ENCODE measurements at places on chromosomes 1 and 21.
A peak's percentile ranks its signal among the peaks of the same experiment; 100 is the strongest.

DNA sequence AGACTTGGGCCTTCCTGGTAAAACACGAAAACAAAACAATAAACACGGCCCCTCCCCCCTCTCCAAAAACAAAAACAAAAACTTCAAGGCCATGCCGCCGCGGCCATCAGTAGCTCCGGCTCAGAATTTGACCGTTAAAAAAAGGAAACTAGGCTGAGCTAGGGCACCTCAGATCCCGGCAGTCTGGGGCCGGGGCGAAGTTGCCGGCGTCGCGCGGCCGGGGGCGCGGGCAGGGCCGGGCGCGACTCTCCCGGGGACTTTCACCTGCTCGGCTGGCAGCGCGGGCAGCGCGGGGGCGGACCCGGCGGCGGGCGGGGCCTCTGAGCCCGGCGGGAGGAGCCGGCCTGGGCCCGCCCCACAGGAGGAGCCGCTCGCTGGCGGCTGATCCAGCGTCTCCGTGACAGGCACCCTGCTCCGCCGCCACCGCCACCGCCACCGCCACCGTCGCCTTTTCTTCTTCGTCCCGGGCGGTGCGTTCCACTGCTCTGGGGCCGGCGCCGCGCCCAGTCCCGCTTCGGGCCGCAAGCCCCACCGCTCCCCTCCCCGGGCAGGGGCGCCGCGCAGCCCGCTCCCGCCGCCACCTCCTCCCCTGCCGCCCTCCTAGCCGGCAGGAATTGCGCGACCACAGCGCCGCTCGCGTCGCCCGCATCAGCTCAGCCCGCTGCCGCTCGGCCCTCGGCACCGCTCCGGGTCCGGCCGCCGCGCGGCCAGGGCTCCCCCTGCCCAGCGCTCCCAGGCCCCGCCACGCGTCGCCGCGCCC, at the start of gene NOS1AP:
TSS of gene NOS1AP (plus strand) at position 358 of the 760 bp plus-strand sequence. CDS start 487 bp downstream, outside the sequence.
- DNase-seq = peak; percentile 61

DNA sequence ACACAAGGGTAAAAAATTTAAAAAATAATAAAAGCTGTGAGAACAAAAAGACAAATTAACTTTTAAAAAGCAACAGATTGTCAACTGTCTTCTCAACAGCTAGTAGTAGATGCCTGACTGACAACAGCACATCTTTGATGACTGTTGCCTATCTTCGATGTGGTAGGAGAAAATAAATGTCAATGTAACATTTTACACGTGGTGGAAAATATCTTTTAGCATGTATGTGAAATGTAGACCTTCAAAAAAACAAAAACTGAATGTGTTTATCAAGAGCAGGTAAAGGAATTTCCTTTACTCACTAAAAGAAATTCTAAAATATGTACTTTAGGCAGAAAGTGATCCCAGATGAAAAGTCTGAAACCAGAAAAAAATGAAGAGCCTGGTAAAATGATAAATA, 42.9 kb downstream of the CD53 start:
- DNase-seq = no peak

DNA sequence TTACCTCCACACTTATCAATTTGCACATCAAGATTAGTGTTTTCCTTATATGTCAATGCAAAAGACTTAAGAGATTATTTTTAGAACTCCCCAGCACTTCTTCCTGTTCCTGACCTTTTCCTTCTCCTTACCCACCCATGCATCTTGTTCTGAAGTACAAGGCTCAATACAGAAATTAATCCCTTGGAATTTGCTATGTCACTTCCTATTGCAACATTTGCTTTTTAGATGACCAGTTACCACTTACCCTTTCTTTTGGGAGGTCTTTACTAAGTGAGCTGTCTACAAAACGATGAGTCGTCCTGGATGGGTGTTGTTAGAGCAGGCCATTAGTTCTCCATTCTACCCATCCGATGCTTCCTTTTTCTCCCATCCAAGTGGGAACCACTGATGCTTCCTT, 221.2 kb downstream of the FMN2 start:
- DNase-seq = no peak

DNA sequence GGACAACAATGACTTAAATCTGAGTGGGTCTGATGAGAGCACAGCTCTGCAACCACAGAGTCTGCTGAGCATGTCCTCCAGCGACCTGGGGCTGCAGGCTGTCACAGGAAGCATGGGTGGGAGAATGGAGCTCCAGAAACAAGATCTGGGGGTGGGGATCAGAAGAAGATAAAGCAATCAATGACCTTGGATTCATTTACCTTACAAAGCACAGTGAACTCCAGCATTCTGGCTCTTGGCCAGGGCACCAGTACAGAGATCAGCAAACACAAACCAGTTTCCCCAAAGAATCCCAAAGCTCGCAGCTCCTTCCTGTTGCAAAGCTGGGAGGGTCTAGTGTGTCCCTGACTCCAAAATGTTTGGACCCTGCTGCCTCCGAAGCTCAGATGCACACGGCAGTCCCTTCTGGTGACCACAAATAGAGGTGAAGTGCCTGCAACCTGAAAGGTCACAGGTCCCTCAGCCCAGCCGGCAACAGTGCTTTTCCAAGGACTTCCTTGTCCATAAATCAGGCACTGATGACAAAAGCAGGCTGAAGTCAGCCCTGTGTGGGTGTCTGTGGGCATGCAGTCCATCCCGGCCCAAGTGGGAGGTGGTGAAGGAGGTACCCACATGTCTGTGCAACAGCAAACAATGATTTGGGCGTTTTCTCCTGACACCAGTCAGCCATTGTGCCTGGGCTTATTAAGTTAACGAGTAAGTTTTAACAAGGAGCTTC, 76.1 kb downstream of the SH3BGR start:
- DNase-seq = no peak

DNA sequence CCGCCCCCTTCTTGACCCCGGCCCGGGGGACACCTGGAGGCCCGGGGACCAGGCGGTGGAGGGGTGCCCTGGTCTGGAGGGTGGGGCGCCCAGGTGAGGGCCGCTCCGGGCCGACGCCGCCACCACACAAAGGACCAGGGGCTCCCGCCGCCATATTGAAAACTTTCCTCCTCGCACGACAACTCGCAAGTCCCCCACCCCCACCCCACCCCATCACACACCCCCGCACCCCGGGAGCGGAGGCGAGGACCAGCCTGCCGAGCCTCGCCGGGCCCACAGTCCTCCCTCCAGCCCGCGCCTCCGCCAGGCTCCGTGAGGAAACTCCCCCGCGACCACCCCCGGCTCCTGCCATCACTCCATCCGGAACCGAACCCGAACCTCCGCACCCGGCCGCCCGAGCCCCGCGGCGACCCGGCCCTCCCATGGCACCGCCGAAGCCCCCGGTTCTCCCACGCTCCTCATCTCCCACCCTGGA, 733 bp downstream of the KDM5B start:
- peak; percentile 6 for DNase-seq

GRCh38 chr21:31903896-31904295, 31.1 kb downstream of the HUNK start:
- DNase-seq = no peak

- no peak for DNase-seq
Observed at GRCh38 chr1:158675563-158676323, 10.8 kb downstream of the SPTA1 start.

GRCh38 chr1:150753416-150753815, 12.2 kb downstream of the CTSS start:
- no peak for DNase-seq

DNA sequence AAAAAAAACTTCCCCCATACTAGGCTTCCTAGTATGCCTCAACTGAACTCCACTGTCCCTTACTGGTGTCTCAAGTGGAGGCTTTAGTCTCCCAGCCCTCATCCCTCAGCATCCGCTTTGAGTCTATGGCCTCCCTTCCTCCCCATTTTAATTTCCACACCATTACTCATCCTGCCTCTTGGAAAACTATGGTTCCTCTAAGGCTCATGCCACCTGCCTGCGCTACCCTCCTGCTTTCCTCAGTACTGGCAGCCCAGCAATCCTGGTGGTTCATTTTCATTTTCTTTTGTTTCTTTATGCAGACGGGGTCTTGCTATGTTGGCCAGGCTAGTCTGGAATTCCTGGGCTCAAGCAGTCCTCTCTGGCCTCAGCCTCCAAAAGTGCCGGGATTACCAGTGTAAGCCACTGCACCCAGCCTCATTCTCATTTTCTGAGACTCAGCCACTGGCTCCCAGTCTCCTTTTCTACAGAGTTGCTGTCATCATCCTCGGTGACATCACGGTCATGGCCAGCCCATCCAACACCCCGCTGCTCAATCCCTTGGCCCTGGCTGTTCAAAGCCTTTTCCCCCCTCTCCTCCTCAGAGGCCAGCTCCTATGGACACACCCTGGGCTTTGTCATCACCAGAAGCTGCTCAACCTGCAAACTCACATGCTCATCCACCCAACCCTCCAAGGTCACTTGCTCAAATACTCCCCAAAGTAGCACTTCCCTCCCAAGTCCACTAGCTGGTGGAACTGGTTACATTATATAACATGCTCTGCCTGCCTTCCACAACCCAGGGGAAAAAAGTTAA, 2.3 kb upstream of the PMVK start:
- no peak for DNase-seq

DNA sequence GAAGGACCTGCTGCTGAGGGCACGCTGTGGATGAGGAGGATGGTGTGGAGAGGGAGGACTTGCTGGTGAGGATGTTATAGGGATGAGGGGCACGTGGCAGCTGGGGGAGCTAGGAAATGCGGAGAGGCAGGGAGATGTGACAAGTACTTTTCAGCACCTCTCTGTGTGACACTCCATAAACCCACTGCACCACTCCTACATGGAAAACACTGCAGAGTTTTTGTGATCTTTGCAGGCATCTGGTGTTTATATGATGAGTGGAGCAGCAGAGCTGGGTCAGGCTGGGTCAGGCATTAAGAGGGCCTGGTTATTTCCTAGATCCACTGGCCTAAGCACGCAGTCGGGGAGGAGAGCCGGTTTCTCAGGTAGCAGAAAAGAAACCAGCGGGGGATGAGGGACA, 167.3 kb upstream of the COA6 start:
- no peak for DNase-seq

DNA sequence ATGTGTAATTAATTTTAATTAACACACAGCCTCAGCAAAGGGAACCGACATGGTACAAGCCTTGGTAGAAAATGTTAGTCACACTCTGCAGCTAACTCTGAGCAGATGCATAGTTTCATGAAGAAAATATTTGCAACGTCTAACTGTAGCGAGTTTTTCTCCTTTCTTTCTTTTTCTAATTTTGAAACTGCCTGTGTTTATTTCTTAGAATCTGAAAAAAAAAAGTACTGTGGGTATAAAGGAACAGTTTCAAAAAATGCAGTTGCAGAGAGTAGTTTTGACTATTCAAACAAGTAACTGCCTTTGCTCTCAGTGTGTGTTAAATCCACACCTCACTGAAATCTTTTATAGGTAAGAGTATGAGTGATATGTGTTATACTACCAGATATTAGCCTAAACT, 149.9 kb upstream of the C1orf105 start:
- DNase-seq = no peak

GRCh38 chr1:98157524-98158313, 236.9 kb upstream of the DPYD start:
- no peak for DNase-seq

- DNase-seq = no peak
Observed at GRCh38 chr1:222009105-222009730, 267.3 kb upstream of the DUSP10 start.

- DNase-seq = no peak
Observed at GRCh38 chr21:38916214-38916964, 110.7 kb downstream of the ETS2 start.

DNA sequence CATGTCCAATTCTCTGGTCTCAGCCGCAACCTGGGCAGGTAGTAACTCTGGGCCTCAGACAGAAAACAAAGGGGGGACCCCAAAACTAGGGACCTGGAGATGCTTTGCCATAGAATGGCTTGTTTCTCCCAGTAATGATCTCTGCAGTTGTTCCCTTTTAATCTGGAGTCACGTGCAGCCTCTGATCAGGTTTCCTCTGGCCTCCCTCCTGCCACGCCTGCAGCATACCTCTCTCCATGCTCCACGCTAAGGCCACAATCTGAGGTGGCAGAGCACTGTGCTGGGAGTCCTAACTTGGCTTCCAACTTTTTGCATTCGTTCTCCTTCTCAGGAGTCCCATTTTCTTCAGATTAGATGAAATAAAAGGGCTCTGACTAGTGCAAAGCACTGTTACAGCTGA, 1.9 kb downstream of the PABPC4 start:
- DNase-seq = no peak

GRCh38 chr1:232875536-232875935, 70.3 kb downstream of the MAP10 start:
- no peak for DNase-seq

DNA sequence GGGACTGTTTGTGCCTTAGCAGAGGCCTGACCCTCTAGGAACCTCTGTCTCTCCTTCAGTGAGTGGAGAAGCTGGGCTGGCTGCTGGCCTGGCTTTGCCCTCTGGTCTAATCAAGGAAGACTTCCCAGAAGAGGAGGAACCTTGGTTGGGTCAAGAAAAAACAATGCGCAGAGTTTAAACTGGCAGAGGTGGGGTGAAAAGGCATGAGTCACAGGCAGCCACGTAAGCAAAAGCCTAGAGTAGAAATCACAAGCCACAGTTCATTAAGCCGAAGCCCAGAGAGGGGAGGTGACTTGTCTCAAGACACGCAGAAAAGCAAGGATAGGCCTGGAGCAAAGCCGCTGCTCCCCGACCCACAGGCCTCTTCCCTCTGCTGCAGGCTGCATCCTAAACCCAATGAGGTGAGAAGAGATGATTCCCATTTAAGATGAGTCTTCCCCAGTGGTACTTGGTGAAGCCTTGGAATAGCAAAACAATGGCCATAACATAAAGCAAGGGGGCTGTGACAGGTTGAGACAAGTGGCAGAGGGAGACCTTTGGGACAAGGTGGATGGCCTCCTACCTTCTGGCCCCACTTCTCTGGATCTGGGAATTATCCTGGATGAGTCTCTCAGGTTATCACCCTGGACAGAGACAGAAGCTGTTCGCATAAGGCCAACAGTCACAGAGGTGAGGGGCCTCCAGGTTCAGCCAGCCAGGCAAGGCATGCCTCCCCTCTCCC, 7.7 kb downstream of the PDZK1IP1 start:
- DNase-seq = no peak

DNA sequence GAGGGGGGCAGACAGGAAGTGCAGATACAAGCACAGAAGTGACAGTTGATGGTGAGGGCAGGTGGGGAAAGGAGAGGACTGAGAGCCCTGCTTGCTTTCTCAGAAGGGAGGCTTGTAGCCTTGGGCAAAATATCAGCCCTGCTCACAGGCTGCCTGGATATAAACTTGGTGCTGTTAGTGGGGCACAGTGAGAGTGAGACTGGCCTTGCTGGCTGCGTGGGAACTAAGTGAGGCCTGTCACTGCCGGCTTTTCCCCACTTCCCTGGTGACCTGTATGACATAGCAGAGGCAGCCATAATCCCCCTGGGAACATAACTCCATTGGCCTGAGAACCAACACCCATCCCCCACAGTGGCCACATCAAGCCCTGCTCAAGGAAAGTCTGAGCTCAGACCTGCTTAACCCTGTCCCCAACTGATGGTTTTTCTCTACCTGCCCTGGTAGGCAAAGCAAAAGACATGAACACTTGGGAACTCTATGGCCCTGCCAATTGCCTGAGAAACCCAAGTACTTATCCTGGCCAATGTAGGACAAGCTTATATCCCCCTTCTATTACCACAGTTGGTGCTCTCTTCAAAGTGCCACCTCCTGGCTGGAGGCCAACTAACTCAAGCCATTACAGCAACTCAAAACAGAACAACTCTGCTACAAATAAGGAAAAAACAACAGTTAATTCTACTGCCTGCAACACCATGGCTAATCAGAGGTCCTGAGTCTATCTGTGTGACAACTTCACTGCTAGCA, 472.7 kb downstream of the PLPP3 start:
- DNase-seq = no peak

- DNase-seq = no peak
Observed at GRCh38 chr21:45277101-45278045, 10.3 kb downstream of the POFUT2 start.
